ENCODE measurements at places on chromosomes 13 and 19.
A peak's percentile ranks its signal among the peaks of the same experiment; 100 is the strongest.

DNA sequence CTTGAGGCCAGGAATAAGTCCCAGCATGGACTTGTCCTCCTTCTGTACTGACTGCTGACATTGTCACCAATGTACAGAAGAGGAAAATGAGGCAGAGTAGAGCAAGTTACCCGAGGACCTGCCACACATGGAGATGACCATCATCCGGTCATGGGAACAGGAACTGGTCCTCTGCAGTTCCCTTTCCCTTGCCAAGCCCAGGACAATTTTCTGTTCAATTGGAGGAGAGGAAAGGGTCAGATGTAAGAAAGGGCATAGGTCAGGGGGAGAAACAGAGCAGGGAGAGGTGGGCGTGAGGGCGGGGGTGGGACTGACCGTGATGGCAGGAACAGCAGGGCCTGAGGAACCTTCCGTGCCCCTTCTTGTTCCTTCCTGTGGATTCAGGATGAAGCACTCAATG lies 18.6 kb downstream of the PHLDB3 start:
- no peak for DNase-seq

GRCh38 chr19:49447485-49448431 lies 3.9 kb downstream of the PIH1D1 start:
- DNase-seq = no peak

DNA sequence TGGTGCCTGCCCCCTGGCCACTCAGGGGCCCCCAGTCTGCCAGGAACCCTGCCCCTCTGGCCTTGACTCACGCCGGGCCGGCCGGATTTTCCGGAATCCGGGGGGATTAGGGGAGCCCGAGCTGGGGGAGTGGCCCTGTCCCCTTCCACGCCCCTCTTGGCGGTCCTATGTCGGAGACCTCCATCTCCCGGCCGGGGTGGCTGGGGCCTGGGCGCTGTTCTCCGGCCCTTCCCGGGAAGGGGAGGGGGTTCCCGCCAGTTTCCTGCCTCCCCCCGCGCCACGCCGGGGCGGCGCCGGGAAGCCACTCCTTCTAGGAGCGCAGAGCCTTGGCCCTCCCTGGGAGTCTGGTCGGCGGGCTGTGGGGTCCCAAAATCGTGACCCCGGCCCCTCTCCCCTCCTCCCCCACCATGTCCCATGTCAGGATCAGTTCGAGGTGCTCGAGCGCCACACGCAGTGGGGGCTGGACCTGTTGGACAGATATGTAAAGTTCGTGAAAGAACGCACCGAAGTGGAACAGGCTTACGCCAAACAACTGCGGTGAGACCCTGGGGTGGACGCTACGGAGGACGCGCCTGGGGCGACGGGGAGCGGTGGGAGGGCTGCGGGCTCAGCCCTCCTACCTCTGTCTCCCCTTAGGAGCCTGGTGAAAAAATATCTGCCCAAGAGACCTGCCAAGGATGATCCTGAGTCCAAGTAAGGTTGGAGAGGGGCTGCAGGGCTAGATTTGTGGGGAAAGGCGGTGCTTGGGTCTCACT lies 1.3 kb downstream of the TRIP10 start:
- DNase-seq = peak; percentile 65

GRCh38 chr13:75132701-75133695 lies 349.0 kb downstream of the TBC1D4 start:
- no peak for DNase-seq

- no peak for DNase-seq
These were observed 679.0 kb downstream of the PCDH9 start for GRCh38 chr13:66551128-66551527.

- DNase-seq = peak; percentile 76
These were observed 19.2 kb upstream of the UQCR11 start for GRCh38 chr19:1624458-1624857.

Measured in endothelial cell (in vitro differentiated cells).